Activated CD8-positive, alpha-beta T cell treated with anti-CD3 and anti-CD28 coated beads, Interleukin-2, amount 10 ng/mL, durations not matched to agents 7 days and 5 days (primary cell): ENCODE measurements at places on chromosomes 16 and 17. TPM values are rescaled to one million over a fixed set of nuclear protein-coding genes. Genes with fewer than 3 reads are reported as not detected.
A peak's percentile ranks its signal among the peaks of the same experiment; 100 is the strongest.

KREMEN2 gene
- total RNA-seq = 0.18 TPM

DNA sequence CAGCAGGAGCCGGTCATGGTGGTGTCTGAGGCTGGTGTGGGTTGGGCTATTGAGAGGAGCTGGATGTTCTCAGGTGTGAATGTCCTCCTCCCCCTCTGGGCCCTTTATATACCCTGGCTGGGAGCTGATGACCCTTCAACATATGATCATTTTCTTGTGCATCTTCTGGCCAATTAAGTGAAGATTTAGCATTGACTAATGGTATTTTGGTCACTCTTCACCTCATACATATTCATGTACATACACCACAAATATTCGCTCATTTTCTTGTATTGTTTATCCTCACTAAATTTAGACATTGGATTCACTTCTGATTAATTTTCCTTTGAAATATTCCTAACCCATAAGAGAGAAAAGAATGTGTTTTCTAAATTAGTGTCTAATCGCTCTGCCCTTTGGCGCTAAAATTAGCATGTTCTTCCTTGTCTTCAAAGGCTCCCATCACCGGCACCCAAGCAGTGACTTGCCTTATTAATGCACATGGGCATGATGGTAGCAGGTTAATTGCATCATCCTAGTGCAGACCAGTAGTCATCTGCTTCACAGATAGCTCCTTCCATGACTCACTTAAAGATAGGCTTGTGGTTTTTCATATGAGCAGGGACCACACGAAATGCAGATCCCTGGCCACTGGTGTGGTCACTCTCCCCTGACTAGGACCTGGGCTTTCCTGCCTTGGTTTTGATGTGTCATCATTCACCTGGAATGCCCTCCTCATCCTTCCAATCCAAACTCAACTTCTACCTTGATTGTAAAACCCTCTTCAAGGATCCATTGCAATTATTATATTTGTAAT, at the start of gene KRTAP2-4:
KRTAP2-4 (minus strand) TSS at position 51 of the 796 bp plus-strand sequence; CDS start at position 17, 34 bp downstream.
- no peaks in the 10 kb centered on the region for H3K36me3 ChIP-seq
- no peak within 1 kb of the TSS for H3K4me3 ChIP-seq
- no peak for DNase-seq
- H3K27ac ChIP-seq = no peak within 1 kb of the TSS

KRT27 gene
- total RNA-seq = not detected

CDC6 gene
- total RNA-seq = 103 TPM

MPV17L gene
- total RNA-seq = not detected

GRCh38 chr16:73036074-73036826, 11.7 kb downstream of the ZFHX3 start:
- H3K36me3 ChIP-seq = peaks cover 2% of the 10 kb centered on the region
- DNase-seq = no peak
- no peak overlapping the region for H3K27ac ChIP-seq
- peaks cover 33% of the 10 kb centered on the region for H3K4me1 ChIP-seq
- peak overlapping the region; percentile 17 for H3K4me3 ChIP-seq
- peaks cover 40% of the 10 kb centered on the region for H3K27me3 ChIP-seq

- DNase-seq = peak; percentile 75
- H3K4me1 ChIP-seq = no peaks in the 10 kb centered on the region
- H3K36me3 ChIP-seq = peaks cover 4% of the 10 kb centered on the region
- H3K4me3 ChIP-seq = no peak overlapping the region
- peaks cover 14% of the 10 kb centered on the region for H3K27me3 ChIP-seq
- H3K27ac ChIP-seq = no peak overlapping the region
Measured at GRCh38 chr17:77011173-77012011, 129.4 kb upstream of the SEC14L1 start.

SENP3 gene
- total RNA-seq = 62.0 TPM

- DNase-seq = no peak
- no peak overlapping the region for H3K4me3 ChIP-seq
- no peak overlapping the region for H3K27ac ChIP-seq
- H3K36me3 ChIP-seq = peaks cover 12% of the 10 kb centered on the region
- no peaks in the 10 kb centered on the region for H3K27me3 ChIP-seq
Measured at GRCh38 chr17:44349553-44350070, 4.5 kb downstream of the GRN start.

DNA sequence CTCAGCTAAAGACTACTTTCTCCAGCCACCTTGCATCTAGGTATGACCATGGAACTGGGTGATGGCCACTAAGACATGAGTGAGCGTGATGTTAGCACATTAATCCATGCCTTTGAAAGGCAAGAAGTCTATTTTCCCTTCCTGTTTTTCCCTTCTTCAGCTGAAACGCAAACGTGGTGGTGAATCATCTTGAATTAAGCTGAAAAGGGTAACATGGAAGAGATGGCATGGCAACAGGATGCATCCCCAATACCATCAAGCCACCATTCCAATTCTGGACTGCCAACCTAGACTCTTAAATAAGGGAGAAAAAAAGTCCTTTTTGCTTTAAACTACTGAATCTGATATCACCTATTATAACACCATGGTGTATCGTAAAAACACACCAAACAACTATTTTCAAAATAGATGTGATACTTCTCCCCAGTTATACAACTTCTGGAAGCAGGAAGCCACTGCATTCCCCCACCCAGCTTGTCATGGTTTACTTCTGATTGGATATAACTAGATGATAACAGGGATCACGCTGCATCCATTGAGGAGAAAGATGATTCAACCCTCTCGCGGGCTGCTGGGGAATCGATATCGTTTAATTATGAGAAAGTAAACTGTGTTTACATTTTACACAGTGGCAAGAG, 368.6 kb downstream of the CDH13 start:
- no peak overlapping the region for H3K27ac ChIP-seq
- no peaks in the 10 kb centered on the region for H3K36me3 ChIP-seq
- H3K27me3 ChIP-seq = no peaks in the 10 kb centered on the region

GRCh38 chr17:73823684-73824083, 179.4 kb upstream of the SDK2 start:
- H3K36me3 ChIP-seq = no peaks in the 10 kb centered on the region
- H3K27ac ChIP-seq = no peak overlapping the region
- no peak overlapping the region for H3K4me3 ChIP-seq

ALOX12 gene
- not detected for total RNA-seq

DNA sequence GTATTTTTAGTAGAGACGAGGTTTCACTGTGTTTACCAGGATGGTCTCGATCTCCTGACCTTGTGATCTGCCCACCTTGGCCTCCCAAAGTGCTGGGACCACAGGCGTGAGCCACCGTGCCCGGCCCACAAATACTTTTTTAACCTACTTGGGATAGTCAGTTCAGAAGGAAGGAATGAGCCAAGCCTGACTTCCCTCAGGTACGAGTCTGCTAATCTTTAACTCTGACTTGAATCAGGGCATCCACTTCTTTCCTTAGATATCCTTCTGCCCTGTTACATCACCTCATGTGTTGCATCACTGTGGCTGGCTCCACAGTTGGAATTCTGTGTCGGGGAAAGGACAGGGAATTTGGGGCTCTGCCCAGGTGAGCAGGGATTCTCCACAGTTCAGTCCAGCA, 120.8 kb downstream of the MSI2 start:
- H3K27ac ChIP-seq = no peak overlapping the region
- H3K4me3 ChIP-seq = no peak overlapping the region
- H3K36me3 ChIP-seq = peaks cover 34% of the 10 kb centered on the region
- peaks cover 18% of the 10 kb centered on the region for H3K4me1 ChIP-seq

DNA sequence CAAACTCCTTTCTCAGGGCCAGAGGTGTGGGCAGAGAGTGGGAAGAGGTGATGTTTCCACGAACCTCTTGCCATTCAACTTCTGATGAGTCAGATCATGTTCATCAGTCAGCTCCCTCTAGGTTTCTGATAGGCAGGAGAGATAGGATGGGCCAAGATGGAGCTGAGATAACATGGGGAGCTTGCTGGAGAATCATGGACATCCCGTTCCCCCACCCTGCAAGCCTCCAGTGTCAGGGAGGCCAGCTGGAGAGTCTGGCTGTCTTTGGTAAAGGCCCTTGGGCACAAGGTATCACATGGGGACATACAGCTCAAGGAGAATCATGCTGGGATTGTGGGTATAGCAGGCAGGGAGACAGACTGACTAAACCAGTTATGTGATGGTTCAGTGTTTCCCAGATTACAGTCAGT, 136.0 kb upstream of the IRX3 start:
- H3K4me1 ChIP-seq = no peaks in the 10 kb centered on the region
- H3K36me3 ChIP-seq = no peaks in the 10 kb centered on the region
- H3K4me3 ChIP-seq = no peak overlapping the region
- no peaks in the 10 kb centered on the region for H3K27me3 ChIP-seq
- DNase-seq = no peak

- no peak overlapping the region for H3K4me3 ChIP-seq
- no peak for DNase-seq
- H3K36me3 ChIP-seq = no peaks in the 10 kb centered on the region
- no peaks in the 10 kb centered on the region for H3K4me1 ChIP-seq
- H3K27ac ChIP-seq = no peak overlapping the region
Measured at GRCh38 chr17:57823469-57824401, 26.1 kb downstream of the MRPS23 start.

CES3 gene
- total RNA-seq = 4.3 TPM

- no peak overlapping the region for H3K4me3 ChIP-seq
- no peaks in the 10 kb centered on the region for H3K36me3 ChIP-seq
- no peak overlapping the region for H3K27ac ChIP-seq
Measured at GRCh38 chr16:88290850-88291830, 91.6 kb upstream of the ZNF469 start.

DNA sequence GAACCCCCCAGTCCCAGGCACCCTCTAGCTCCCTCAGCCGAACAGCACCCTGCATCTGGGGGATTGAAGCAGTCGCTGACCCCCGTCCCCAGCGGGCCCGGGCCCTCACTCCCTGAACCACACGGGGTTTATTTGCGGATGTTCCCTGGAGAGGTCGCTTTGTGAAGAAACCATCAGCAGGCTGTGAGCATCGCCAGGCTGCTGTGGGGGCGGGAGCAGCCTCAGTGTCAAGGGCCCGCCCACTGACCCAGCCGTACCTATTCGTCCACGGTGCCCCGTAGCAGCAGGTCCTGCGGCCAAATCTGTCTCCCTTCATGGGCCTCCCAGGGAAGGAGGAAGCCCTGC, 6.4 kb upstream of the RAB40C start:
- peaks cover 2% of the 10 kb centered on the region for H3K36me3 ChIP-seq
- peaks cover 9% of the 10 kb centered on the region for H3K4me1 ChIP-seq
- DNase-seq = no peak

DNA sequence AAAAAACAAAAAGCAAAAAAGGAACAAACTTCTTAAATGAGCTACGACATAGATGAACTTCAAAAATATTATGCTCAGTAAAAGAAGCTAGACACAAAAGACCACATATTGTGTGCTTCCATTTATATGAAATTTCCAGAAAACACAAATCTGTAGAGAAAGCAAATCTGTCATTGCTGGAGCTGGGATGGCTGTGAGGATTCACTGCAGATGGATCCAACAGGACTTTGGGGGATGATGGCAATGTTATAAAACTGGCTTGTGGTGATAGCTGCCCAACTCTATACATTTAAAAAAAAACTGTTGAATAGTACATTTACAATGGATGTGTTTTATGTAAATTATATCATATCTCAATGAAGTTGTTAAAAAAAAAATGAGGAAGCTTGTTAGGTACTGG, 52.6 kb upstream of the MAP3K14 start:
- no peak overlapping the region for H3K4me3 ChIP-seq
- no peak for DNase-seq
- no peaks in the 10 kb centered on the region for H3K36me3 ChIP-seq
- peaks cover 14% of the 10 kb centered on the region for H3K27me3 ChIP-seq

ZNF597 gene
- 2.7 TPM for total RNA-seq

SLC7A5 gene
- 114 TPM for total RNA-seq

- H3K27ac ChIP-seq = no peak overlapping the region
- H3K27me3 ChIP-seq = peaks cover 2% of the 10 kb centered on the region
- no peak overlapping the region for H3K4me3 ChIP-seq
- no peak for DNase-seq
- no peaks in the 10 kb centered on the region for H3K4me1 ChIP-seq
- H3K36me3 ChIP-seq = no peaks in the 10 kb centered on the region
Measured at GRCh38 chr16:55662644-55663031, 6.8 kb downstream of the SLC6A2 start.

GRCh38 chr17:70563281-70563820, 394.0 kb downstream of the KCNJ2 start:
- H3K4me3 ChIP-seq = no peak overlapping the region
- no peak for DNase-seq
- H3K4me1 ChIP-seq = no peaks in the 10 kb centered on the region
- H3K36me3 ChIP-seq = no peaks in the 10 kb centered on the region
- no peak overlapping the region for H3K27ac ChIP-seq

XYLT1 gene
- total RNA-seq = 60.4 TPM

HOXB4 gene
- 6.1 TPM for total RNA-seq

VASN gene
- total RNA-seq = not detected

DNA sequence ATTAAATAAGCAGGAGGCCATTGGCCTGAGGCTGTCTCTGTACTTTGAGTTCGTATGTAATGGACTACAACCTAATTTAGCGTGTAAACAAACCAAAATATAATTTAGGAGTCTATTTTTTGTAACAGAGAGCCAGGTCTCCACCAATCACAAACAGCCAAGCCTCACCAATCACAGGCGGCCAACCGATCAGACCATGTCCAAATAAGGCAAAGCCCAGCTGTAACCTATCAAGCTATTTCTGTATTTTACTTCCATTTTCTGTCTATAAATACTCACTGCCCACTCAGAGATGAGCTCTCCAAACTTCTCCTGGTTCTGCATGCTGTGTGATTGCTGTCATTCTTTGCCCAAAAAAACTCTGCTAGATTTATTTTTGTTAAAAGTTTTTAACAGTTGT, 322.7 kb downstream of the NPIPA8 start:
- H3K4me3 ChIP-seq = no peak overlapping the region
- no peak for DNase-seq

DNA sequence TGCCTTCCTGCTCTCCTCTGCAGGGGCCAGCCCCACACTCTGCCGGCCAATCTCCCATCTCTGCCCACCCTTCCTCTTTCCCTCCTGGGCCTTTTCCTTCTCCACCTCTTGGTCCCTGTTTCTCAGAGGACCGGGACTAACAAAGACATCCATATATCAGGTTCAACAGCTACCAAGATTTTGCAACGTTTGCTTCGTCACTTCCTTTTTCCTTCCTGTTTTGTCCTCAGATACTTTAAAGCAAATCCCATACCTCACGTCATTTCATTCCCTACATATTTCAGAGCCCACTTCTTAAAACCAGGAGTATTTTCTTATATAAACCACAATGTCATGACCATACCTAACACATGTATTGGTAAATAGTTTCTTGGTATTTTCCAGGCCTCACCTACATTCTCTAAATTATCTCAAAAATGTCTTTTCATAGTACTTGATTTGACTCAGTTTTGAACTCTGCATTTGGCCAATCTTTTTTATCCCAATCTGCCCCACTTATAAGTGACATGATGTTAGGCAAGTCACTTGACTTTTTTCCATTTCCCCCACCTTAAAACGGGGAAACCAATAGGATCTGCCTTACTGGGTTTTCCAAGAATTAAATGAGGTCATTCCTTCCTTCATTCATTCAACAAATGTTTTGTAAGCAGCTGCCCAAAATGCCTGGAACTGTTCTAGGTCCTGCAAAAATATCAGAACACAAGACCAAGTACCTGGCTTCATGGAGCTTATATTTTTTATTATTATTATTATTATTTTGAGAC, 7.2 kb upstream of the USP10 start:
- no peak overlapping the region for H3K4me3 ChIP-seq
- peaks cover 8% of the 10 kb centered on the region for H3K27me3 ChIP-seq
- H3K36me3 ChIP-seq = no peaks in the 10 kb centered on the region
- peaks cover 11% of the 10 kb centered on the region for H3K4me1 ChIP-seq
- DNase-seq = no peak

GRCh38 chr17:65697661-65698060, 136.2 kb upstream of the AXIN2 start:
- H3K27me3 ChIP-seq = peaks cover 6% of the 10 kb centered on the region
- H3K27ac ChIP-seq = no peak overlapping the region
- no peak for DNase-seq
- no peaks in the 10 kb centered on the region for H3K4me1 ChIP-seq
